ENCODE measurements at places on chromosomes 11 and 22. TPM values are rescaled to one million over a fixed set of nuclear protein-coding genes. Genes with fewer than 3 reads are reported as not detected.

The RIMBP3C gene
- 0.30 TPM for total RNA-seq

The IL10RA gene
- 0.28 TPM for total RNA-seq

The SEPTIN3 gene
- total RNA-seq, result 2.2 TPM

The OR5D16 gene
- not detected for total RNA-seq

The NXPE4 gene
- total RNA-seq, result not detected

The CHST1 gene
- total RNA-seq, result 2.9 TPM

The BDNF gene
- total RNA-seq, result 8.8 TPM

The MTMR2 gene
- total RNA-seq, result 36.6 TPM

The TRPT1 gene
- 52.8 TPM for total RNA-seq

The TMEM218 gene
- 20.6 TPM for total RNA-seq

The PDGFB gene
- total RNA-seq, result 4.3 TPM

The LRRC75B gene
- total RNA-seq, result 19.5 TPM

The LARGE2 gene
- 4.3 TPM for total RNA-seq

The EIF1AD gene
- total RNA-seq, result 27.0 TPM

The PHOX2A gene
- not detected for total RNA-seq

The MRGPRE gene
- not detected for total RNA-seq

The PTGDR2 gene
- total RNA-seq, result 1.2 TPM

The DEFB131B gene
- not detected for total RNA-seq

The CHRM4 gene
- total RNA-seq, result 0.84 TPM

The SSTR3 gene
- total RNA-seq, result 1.3 TPM

The YWHAH gene
- total RNA-seq, result 80.7 TPM

The MLC1 gene
- total RNA-seq, result 8.2 TPM

The PAMR1 gene
- total RNA-seq, result 31.1 TPM

The RASGRP2 gene
- total RNA-seq, result 3.2 TPM

Measured in hepatocyte (in vitro differentiated cells).